ENCODE measurements at places on chromosomes 7 and 10.
A peak's percentile ranks its signal among the peaks of the same experiment; 100 is the strongest.

DNA sequence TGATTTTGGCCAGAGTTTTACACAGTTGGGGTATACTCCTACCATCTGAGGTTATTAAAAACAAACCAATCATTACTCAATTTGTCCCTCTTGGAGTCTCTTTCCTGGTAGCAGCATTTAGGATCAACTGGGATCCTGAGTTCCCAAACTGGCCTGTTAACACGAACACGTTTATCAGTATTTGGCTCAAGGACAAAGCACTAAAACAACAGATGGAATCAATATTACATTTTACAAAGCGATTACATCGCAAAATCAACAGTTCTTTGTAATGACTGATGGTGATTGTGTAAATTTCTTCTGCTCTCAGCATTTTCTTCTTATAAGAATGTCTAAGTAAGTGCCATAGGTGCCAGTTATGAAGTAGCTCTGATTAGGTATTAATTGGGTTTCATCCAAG lies 582.9 kb upstream of the ANKRD30A start:
- no peak for DNase-seq

- DNase-seq = no peak
These were observed 11.8 kb upstream of the SLC13A1 start for GRCh38 chr7:123211545-123211944.

- peak; percentile 12 for DNase-seq
These were observed 40.6 kb downstream of the SEC23IP start for GRCh38 chr10:119933179-119933578.

GRCh38 chr10:21599582-21599981 lies 65.5 kb downstream of the MLLT10 start:
- DNase-seq = no peak

DNA sequence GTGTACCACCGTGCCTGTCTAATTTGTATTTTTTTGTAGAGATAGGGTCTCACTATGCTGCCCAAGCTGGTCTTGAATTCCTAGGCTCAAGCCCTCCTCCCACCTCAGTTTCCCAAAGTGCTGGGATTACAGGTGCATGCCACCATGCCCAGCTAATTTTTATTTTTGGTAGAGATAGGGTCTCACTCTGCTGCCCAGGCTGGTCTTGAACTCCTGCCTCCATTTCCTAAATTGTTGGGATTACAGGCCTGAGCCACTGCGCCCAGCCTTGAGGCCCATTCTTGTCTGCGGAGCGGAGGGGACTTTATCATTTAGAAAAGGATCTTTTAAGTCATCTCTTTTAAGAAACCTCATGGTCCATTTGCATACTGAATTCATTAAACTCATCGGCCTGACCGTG lies 221.4 kb upstream of the SH2B2 start:
- no peak for DNase-seq

- DNase-seq = peak; percentile 74
These were observed 224.7 kb downstream of the CUX1 start for GRCh38 chr7:102042016-102042656.

DNA sequence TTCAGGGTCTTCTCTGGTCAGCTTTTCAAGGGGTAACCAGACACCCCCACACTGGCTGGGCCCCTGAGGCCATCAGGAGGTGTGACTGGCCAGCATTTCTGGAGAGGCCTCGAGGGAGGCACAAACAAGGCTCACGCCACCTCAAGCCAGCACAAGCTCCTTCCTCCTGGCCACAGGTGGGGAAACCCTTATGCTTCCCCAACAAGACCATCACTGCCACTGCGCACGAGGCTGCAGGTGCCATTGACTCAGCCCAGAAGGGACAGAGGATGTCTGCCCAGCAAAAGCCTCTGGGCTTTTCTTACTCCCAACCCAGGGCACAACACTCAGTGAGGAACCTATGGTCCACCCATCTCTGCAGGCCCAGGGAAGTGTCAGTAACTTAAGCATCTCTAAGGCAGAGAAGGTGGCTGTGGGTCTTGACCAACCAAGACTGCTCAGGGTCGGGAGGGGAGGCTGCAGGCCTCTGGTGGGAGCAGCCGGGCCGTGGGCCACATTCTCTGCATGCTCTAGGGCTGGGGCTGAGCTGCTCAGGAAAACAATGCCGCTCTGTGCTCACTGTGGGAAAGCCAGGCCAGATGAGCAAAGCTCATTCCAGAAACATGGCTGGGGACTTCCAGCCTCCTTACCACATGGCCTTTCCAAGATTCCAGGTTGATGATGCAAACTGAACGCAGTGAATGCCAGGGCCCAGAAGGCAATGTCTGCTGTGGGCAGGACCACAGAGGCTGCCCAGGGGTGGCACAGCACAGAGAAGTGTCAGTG lies 24.2 kb upstream of the RASSF4 start:
- peak; percentile 75 for DNase-seq

GRCh38 chr7:29190349-29191045 lies 4.1 kb upstream of the CHN2 start:
- DNase-seq = no peak

DNA sequence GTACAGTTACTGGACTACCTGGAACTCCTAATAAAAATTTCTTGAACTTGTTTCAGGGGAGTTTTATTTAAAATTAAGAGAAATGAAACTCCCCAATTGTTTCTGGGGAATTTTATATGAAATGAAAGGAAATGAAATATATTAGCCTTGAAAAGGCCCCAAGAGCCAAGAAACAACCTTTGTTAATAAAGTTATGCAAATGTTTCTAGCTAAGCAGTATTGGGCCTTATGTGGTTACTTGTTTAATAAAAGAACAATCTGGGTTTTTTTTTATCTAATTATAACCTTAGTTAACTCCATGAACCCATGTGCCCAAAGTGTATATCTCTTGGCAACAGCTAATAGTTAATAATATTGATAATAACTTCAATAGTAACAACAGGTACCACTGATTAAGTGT lies 222.8 kb downstream of the EXOC4 start:
- no peak for DNase-seq

- DNase-seq = no peak
These were observed 322.0 kb downstream of the KCNMA1 start for GRCh38 chr10:77315496-77316129.

GRCh38 chr10:26994743-26995142 lies 105.6 kb downstream of the ANKRD26 start:
- no peak for DNase-seq

GRCh38 chr10:49653273-49653929 lies 26.1 kb upstream of the C10orf53 start:
- no peak for DNase-seq

DNA sequence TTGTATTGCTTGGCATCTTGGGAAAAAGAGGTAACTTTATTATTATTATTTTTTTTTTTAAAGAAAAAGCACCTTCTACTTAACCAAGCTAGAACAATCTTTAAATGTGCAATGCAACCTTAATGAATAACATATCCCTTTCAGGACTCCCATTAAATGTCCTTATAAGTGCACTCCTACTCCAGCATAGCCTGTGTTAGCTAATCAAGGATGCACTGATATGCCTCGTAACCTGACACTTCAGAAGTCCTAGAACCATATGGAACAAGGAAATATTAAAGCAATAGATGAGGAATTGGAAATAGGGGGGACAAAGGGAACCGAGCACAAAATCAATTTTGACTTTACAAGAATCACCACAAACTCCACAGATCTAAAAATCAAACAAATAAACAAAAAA lies 522.4 kb downstream of the PARD3 start:
- DNase-seq = no peak

DNA sequence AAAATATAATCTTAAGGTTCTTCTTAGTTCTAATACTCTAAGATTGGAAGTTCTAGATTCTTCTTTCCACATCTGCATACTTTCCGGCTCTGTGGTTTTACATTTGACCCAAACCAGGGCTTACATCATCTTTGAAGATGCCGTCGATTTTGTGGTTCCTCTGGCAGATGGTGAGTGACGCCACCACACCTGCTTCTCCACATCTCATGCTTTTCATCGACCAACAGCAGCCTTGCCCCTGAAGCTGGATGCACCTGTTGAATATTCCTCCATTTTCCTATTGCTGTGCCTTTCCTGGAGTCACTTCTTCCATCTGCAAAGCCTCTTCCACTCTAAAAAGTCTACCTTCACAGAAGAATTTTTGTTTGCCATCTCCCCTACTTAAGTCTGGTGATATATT lies 121.3 kb downstream of the PRKCQ start:
- no peak for DNase-seq

- no peak for DNase-seq
These were observed 162.6 kb downstream of the SDK1 start for GRCh38 chr7:3463696-3464095.

GRCh38 chr10:118045837-118046394 lies 825 bp downstream of the RAB11FIP2 start:
- DNase-seq = peak; percentile 62

- no peak for DNase-seq
These were observed 145.7 kb downstream of the RNLS start for GRCh38 chr10:88437411-88437810.

- DNase-seq = no peak
These were observed 10.2 kb downstream of the TSPAN15 start for GRCh38 chr10:69461243-69462025.

GRCh38 chr10:130453036-130453720 lies 317.0 kb downstream of the GLRX3 start:
- no peak for DNase-seq

GRCh38 chr7:43489257-43489656 lies 93.7 kb upstream of the STK17A start:
- DNase-seq = no peak

DNA sequence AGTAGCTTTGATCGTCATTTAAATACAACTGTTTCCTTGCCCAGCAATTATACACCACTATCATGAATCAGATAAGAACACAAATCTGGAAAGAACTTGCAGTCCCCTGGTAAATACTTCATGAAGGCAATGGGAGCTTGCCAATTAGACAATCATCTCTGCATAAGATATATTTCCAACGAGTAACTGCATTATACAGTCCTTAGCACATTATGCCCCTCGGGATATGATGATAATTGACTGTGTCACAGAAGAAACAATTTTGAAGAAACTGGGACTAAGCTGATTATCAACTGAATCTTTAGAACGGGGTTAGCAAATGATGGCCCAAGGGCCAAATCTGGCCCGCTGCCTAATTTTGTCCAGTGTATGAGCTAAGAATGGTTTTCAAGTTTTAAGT lies 155.7 kb downstream of the TRIL start:
- DNase-seq = peak; percentile 55

- DNase-seq = no peak
These were observed 102.4 kb upstream of the CREB5 start for GRCh38 chr7:28309704-28310459.

DNA sequence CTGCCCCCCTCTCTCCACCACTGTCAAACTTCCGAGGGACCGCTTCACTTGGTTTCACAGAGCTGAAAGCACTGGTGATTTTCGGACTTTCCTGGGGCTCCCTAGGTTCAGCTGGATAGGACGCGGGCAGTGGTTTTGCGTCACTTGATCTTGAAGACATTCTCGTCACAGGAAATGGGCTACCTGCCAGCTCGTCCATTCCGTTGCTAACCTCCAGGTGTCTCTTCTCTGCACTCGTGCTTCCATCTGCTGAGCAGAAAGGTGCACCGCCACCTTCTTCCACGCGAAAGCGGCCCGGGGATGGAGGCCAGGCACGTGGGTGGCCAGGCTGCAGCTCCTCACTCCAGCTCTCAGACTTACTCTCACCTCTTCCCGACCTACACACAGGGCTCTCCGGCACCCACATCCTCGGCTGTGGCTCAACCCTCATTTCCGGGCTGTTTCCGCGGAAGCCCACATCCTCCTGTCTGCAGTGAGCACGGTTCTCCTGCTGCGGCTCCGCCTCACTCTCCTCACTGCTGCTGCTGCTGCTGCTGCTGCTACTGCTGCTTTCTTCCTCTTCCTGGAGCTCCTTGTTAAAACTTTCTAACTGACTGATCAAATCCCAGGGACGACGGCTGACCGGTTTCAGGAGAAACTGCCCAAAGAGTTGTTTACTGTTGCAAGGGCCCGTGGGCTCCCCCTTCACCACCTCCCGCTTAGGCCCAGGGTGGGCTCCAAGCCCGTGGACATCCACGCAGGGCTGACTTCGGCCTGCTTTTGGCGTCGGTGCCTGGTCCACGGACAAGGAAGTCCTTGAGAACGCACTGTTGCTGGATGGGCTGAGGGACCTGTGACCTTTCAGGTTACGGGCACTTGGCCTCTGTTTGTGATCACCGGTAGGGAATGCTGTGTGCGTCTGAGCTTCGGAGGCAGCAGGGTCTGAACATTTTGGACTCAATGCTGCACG lies 32.1 kb downstream of the JCAD start:
- DNase-seq = no peak

DNA sequence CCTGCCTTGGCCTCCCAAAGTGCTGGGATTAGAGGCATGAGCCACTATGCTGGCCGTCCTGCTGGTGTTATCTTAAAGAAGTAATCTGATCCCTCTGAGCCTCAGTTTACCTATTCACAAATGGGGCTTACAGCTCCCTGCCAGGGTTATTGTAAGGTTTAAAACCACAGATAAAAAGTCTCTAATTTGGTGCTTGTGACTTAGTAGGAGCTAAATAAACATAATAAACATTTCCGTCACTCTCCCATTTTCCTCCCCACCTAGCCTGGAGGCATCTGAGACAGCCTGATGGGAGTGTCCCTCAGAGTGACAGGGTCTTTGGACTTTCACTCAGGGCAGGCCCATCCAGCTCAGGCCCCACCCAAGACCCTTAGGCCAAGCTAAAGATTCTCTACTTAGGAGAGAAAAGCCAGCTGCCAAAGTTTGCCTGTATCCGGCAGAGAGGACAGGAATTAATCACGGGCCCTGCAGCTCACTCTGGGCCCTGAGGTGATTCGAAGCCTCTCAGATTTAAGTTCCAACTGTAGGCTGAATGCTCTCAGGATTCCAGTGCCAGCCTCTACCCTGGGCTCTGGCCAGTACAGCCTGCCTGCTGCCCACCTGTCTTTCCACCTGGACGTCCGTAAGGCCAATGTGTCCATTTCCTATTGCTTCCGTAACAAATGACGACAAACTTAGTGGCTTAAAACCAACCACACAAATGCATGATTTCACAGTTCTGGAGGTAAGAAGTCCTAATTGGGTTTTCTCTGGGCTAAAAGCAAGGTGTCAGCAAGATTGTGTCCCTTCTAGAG lies 21.8 kb upstream of the DUSP5 start:
- DNase-seq = no peak

- DNase-seq = no peak
These were observed 130.5 kb downstream of the WDR37 start for GRCh38 chr10:1186683-1186990.

DNA sequence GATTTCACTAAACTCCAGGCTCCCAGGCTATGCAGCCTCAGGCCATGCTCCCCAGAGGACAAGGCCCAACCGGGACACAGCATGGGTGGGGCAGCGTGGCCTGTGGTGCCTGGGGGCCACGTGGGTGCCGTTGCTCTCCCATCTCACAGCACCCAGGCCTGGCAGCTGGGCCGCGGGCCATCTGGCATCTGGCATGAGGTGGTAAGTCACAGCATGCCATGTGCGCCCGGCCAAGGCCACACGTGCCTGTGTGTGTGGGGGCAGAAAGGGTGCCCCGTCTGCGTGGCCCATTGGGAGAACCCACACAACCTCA lies 204.1 kb downstream of the EBF3 start:
- no peak for DNase-seq

GRCh38 chr7:90621125-90621746 lies 25.1 kb downstream of the CDK14 start:
- no peak for DNase-seq

DNA sequence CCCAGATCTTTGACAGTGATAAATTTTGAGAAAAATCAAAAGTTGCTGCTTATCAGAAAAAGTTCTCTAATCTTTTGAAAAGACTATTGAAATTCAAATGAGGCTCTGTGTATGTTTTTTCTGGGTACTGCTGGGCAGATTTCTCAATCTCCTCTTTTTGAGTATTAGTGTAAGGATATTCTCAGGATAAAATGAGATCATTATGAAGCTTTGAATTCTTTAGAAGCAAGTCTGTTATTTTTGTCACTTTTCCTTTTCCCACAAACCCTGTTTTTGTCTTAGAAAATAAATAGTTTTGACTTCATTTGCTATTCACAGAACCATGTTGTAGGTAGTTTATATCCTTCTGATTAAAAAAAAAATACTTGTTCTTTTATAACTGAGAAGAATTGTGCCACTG lies 7.9 kb downstream of the STAM start:
- peak; percentile 59 for DNase-seq
